ENCODE measurements at places on chromosomes 11 and 22.
A peak's percentile ranks its signal among the peaks of the same experiment; 100 is the strongest.

- peak; percentile 85 for DNase-seq
Measured at GRCh38 chr11:65314501-65315203, at the start of gene CDC42EP2. Gene CDC42EP2, plus strand, starts transcription at chr11:65314866. Its CDS starts 6,033 bp downstream, at chr11:65320899.

DNA sequence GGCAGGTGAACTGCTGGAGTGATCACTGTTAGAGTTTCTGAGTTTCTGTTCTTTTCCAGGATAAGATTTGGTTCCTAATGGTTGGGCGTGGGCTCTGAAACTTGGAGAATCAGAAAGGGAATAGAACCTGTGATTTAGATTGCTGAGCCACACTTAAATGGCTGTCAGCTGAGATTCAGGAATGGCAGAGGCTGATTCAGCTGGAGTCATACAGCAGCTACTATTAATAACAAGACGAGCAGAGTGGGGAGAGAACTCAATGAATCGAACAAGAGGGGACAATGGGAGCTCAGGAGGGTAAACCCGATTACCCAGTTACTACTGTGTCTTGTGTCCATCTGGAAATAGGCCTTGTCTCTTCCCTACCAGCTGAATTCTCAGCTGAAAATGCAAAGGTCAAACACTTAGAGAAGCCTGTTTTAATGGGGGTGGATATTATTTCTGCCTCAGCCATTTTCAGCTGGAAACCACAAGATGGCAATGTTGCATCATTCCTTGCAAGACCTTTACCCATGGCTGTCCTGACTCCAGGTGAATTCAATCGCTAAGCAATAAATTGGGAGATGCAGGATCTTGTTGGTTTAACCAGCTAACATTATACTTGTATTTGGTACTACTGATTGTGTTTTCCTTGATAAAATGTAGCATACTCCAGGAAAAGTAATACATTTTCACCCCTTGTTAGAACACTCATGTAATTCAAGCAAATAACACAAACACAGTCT lies 104.5 kb upstream of the RAG2 start:
- no peak for DNase-seq

GRCh38 chr22:20741634-20742581 lies 32.0 kb upstream of the SERPIND1 start:
- DNase-seq: no peak

DNA sequence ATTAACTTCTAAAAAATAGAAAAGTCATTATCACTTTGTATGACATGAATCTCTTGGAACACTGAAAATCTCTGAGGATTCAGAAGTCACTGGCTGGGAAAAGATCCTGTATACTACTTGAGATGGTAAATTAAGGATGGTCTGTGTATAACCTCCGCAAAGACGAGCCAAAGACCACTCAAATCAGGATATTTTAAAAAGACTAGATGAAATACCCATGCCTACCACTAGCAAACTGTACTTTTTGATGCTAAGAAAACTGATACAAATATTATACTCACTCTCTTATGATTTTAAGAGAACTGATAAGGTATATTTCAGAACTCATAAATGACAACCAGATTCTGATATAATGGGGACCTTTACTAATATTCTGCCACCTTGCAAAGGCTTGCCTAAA lies 78.6 kb upstream of the APOA1 start:
- DNase-seq: no peak

DNA sequence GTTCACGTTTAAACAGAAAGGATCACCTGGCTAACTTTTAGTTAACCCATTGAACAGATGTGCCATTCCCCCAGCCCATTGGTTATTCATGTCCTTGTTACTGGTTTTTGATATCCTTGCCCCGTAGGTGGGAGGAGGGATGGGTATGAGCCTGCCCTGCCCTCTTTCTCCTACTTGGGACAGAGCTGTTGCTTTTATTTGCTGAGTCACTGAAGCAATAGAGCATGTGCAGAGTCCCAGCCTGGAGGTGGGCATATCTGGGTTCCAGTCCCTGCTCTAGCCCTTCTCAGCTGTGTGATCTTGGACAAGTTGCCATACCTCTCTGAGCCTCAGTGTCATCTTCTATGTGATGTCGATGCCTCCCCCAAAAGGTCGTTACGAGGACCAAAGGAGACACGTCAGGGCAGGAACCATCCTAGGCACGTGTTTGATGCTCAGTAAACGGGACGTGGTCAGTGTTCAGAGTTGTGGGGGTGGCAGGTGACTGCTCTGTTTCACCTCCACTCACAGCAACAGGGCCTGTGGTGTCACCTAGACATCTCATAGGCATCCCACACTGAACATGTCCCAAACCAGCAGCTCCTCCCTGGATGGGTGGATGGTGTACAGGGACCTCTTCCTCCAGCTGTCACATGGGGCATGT lies 61.0 kb downstream of the BMAL1 start:
- no peak for DNase-seq

DNA sequence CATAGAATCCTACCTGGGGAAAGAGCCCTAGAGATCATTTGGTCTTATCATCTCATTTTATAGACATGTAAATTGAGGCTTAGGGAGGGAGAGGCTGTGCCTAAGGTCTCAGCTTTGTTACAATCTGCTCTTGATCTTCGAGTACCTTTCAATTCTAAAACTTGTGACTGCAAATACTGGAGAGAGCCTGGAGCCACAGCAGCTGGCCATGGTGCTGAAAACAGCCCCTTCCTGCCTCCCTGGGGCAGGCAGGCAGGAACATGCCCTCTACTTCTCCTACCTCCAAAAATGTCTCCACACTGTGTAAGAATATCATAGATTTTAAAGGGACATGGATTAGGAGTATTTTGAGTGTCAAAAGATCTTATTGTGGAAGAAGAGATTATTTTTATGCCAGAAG lies 52.2 kb downstream of the C22orf42 start:
- DNase-seq: no peak

DNA sequence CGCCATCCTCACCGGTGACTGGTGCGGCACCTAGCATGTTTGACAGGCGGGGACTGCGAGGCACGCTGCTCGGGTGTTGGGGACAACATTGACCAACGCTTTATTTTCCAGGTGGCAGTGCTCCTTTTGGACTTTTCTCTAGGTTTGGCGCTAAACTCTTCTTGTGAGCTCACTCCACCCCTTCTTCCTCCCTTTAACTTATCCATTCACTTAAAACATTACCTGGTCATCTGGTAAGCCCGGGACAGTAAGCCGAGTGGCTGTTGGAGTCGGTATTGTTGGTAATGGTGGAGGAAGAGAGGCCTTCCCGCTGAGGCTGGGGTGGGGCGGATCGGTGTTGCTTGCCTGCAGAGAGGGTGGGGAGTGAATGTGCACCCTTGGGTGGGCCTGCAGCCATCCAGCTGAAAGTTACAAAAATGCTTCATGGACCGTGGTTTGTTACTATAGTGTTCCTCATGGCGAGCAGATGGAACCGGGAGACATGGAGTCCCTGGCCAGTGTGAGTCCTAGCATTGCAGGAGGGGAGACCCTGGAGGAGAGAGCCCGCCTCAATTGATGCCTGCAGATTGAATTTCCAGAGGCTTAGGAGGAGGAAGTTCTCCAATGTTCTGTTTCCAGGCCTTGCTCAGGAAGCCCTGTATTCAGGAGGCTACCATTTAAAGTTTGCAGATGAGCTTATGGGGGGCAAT lies 1.1 kb downstream of the NEAT1 start:
- DNase-seq: peak; percentile 42
